Stimulated activated CD4-positive, alpha-beta T cell treated with anti-CD3 and anti-CD28 coated beads, Interleukin-15, amount 100 ng/mL, for 24 hours (primary cell): ENCODE measurements at places on chromosomes 16 and 17.

DNA sequence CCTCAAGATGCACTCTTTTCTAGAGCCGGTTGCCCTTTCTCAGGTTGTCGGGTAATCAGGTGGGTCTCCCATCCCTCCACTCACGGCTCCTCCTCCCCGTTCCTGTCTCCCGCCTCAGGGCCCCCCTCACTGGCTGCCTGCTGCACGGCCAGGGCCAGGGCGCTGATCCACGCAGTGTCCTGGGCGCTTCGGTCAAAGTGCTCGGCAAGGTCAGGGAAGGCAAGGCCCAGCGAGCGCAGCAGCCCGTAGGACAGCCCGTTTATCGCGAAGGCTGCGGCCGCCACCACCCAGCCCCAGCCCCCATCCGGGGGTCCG lies 753 bp downstream of the SLC16A11 start:
- DNase-seq, result no peak

DNA sequence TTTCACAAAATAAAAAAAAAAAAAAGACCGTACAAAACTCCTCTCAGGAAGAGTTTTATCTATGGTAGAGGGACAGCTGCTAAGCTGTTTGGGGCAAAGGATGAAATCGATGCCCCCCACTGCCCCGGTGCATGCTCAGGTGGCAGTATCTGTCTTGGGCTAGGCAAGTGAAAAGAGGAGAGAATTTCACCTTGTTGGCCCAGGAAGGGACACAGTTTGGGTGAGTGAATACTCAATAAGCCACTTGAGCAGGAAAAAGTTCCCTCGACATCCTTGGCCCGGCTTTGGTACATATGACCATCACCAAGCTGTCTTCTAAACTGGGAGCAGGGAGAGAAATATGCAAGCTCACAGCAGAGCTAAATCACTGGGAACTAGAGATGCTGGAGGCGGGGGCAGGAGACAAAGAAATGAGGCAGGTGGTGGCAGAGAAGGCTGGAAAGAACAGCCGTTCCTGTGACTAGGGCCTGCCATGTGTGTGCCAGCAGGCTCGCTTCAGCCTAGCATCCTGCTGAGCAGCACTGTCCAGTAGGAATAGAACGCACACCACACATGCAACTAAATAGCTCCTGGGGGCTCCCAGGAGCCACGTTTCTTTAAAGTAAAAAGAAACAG lies 8.2 kb upstream of the EIF1 start:
- no peak for DNase-seq

- peak; percentile 33 for DNase-seq
Measured at GRCh38 chr17:37744961-37745800, at the start of gene HNF1B. Gene HNF1B (minus strand): TSS chr17:37745059. CDS start chr17:37744884, 175 bp downstream.

GRCh38 chr16:79950932-79951719 lies 350.6 kb upstream of the MAF start:
- DNase-seq, result no peak

- DNase-seq, result no peak
Measured at GRCh38 chr16:63201851-63202250, 1165.6 kb upstream of the CDH8 start.

- DNase-seq, result no peak
Measured at GRCh38 chr17:73550556-73550955, 93.7 kb downstream of the SDK2 start.

GRCh38 chr16:57623251-57624043 lies 5.0 kb upstream of the ADGRG1 start:
- no peak for DNase-seq

DNA sequence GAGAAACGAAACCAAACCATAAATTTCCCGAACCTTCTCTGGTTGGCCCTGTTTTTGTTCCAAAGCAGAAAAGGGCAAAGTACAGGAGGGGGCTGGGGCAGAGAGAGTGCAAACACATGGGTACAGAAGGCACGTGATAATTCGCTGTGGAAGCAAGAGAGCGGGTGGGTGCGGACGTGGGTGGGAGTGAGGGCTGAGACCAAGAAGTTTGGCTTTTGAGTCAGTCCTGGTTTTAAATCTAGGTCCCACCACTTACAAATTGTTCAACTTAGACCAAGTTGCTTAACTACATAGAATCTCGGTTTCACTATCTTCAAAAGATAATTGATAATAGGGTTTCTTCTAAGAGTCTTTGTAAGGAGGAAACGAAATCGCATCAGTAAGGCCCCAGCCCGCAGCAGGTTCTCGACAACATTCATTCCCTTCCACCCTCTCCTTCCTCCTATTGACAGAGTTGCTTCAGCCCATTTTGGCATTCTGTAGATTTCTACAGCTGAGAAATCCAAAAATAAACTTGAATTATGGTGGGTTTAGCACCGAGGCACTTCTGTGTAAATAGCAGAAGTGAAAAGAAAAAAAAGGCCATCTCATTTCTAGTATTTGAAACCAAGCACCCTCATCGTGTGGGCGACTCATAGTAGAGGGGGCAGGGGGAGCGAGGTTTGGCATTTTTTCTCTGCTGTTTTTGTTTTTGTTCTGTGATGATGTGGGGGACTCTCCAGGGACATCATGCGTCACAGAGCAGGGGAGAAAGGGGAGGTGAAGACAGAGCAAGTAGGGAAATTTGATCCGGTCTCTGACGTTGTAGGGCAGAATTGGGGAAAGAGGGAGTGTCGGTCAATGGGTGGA lies 33.6 kb upstream of the CCR7 start:
- DNase-seq, result peak; percentile 90
